Spleen (tissue), 13 donors: ENCODE measurements at places on chromosomes 7 and 10. TPM values are rescaled to one million over a fixed set of nuclear protein-coding genes. Genes with fewer than 3 reads are reported as not detected.
A peak's percentile ranks its signal among the peaks of the same experiment; 100 is the strongest.

The STK31 gene
- total RNA-seq = 0.33 TPM

The CUZD1 gene
- total RNA-seq = 2.4 TPM

The OR2F2 gene
- not detected for total RNA-seq

The SNX13 gene
- 68.4 TPM for total RNA-seq

The HABP2 gene
- not detected for total RNA-seq

The HACD1 gene
- total RNA-seq = 2.8 TPM

The CYP3A4 gene
- not detected for total RNA-seq

DNA sequence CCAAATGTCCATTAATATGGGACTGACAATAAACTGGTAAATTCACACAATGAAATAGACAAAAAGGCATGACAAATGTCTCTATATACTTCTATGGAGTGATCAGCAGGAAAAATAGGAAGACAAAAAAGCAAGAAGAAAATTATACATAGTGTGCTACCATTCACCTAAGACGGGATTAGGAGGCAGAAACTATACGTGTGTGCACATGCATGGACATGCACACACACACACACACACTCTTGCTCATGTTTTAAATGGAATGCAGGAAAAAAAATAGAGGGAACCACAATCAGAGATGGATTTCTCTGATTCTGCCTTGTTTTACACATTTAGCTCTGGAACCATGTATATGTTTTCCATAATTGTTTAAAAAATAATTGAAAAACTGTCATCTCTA is 119.0 kb downstream of the ZFAND4 start:
- H3K27me3 ChIP-seq = no peaks in the 10 kb centered on the region
- no peak overlapping the region for H3K4me3 ChIP-seq
- no peak for DNase-seq
- H3K36me3 ChIP-seq = no peaks in the 10 kb centered on the region

GRCh38 chr10:110434489-110435096 is 63.1 kb upstream of the DUSP5 start:
- peak; percentile 32 for DNase-seq
- no peaks in the 10 kb centered on the region for H3K4me1 ChIP-seq
- no peaks in the 10 kb centered on the region for H3K36me3 ChIP-seq
- no peak overlapping the region for H3K27ac ChIP-seq
- H3K27me3 ChIP-seq = no peaks in the 10 kb centered on the region

DNA sequence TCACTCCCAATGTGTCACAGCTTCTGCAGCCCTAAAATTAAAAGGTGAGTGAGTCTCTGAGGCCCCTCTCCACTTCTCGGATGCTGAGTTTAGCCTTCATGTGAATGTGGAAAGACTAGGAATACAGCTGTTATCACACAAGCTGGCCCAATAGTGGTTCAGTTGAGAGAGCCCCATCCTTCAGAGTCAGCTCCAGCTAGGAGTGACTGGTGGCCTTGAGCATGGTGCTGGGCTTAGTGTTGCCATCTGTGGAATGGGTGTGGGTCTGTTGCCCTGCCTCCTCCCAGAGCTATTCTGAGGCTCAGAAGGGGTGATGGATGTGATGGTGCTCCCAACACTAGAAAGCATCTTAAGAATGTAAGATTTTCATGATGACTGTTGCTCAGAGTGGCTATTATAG is 55.8 kb downstream of the FIGNL1 start:
- DNase-seq = no peak
- H3K27me3 ChIP-seq = no peaks in the 10 kb centered on the region
- H3K27ac ChIP-seq = peak overlapping the region; percentile 70
- no peak overlapping the region for H3K4me3 ChIP-seq

DNA sequence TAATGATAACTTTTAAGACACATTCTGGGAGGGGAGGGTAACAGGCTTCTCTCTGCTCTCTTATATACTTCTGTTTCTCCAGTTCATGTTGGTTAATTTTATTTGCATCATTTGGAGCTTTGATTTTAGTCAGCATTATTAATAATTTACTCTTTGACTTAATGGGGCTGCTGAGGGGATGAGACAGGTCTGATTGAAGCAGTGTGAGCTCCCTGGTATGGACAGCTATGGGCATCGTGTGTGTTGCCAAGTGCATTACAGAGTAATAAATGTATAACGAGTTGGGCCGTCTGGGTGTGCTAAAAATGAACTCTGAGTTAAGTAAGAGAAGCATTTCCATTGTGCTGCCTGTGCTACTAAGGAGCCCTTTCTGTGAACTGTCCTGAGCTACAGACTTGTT is 31.7 kb upstream of the IKZF1 start:
- DNase-seq = no peak
- peaks cover 94% of the 10 kb centered on the region for H3K4me1 ChIP-seq
- no peaks in the 10 kb centered on the region for H3K27me3 ChIP-seq
- H3K4me3 ChIP-seq = no peak overlapping the region
- H3K36me3 ChIP-seq = no peaks in the 10 kb centered on the region
- no peak overlapping the region for H3K27ac ChIP-seq

GRCh38 chr7:27030393-27031050 is 65.3 kb downstream of the HOXA1 start:
- no peaks in the 10 kb centered on the region for H3K27me3 ChIP-seq
- DNase-seq = no peak
- peaks cover 6% of the 10 kb centered on the region for H3K4me1 ChIP-seq
- no peak overlapping the region for H3K27ac ChIP-seq
- no peak overlapping the region for H3K4me3 ChIP-seq
- no peaks in the 10 kb centered on the region for H3K36me3 ChIP-seq

- H3K4me1 ChIP-seq = no peaks in the 10 kb centered on the region
- H3K27ac ChIP-seq = no peak overlapping the region
- no peak overlapping the region for H3K4me3 ChIP-seq
- DNase-seq = no peak
- peaks cover 5% of the 10 kb centered on the region for H3K27me3 ChIP-seq
Observed at GRCh38 chr10:70784016-70784415, 1.2 kb downstream of the TBATA start.

DNA sequence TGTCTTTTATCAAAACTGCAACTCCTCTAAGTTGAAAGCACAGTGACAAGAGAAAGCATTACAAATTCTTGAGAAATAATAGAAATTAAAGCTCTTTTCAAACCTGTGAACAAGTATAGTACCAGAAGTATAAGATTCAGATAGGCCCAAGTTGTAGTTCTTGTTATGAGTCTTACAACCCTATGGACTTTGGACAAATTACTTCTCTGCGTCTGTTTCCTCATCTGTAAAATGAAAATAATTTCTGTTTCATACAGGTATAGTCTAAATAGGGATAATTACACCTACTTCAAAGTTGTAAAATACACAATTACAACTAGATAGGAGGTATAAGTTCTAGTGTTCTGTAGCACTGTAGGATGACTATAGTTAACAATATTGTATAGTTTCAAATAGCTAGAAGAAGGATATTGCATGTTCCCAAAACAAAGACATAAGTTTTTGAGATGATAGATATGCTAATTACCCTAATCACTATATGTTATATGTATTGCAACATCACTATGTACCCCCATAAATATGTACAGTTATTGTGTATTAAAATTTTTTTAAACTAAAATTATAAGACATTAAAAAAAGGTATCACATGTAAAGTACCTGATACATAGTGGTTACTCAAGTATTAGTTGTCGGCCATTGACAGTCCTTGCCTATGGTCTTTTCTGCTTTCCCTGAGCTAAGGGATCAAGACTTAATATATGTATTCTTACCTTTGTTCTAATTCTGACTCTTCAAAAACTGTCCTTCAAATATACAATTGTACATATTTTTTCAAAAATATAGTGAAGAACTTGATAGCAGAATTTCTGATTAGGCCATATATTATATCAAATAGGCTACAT is 1.8 kb upstream of the WASL start:
- peaks cover 28% of the 10 kb centered on the region for H3K4me1 ChIP-seq
- DNase-seq = no peak
- no peaks in the 10 kb centered on the region for H3K27me3 ChIP-seq
- H3K27ac ChIP-seq = peak overlapping the region; percentile 98

DNA sequence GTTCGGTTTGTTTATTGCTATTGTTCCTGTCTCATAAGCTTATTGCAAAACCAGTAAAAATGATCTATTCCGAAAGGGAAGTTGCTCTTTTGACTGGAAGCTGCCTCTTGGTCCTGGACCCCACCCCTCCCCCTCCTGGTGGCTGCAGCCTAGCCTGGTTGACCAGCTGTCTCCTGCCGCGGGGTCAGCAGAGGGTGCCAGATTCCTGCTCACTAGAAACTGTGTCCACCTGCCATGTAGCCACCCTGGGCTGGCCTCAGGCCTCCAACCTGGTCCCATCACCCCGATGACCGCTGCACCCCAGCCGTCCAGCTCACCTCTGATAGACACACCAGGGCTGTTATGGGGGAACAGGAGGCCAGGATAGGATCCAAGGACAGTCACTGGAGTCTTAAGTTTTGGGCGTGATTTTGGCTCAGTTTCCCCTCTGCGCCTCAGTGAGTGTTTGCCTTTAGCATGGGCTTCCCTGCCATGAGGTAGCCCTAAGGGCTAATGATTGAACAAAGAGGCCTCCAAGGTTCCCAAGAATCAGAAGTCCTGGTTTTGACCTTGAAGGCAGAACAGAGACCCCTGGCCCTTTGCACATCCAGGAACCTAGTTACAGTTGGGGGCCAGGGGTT is 32.9 kb upstream of the SLF2 start:
- no peak for DNase-seq
- no peaks in the 10 kb centered on the region for H3K4me1 ChIP-seq
- no peaks in the 10 kb centered on the region for H3K27me3 ChIP-seq
- H3K36me3 ChIP-seq = no peaks in the 10 kb centered on the region
- H3K4me3 ChIP-seq = no peak overlapping the region

GRCh38 chr10:44557596-44558191 is 172.8 kb upstream of the CXCL12 start:
- H3K4me3 ChIP-seq = no peak overlapping the region
- H3K27me3 ChIP-seq = no peaks in the 10 kb centered on the region
- H3K27ac ChIP-seq = no peak overlapping the region
- DNase-seq = no peak

- H3K27ac ChIP-seq = no peak overlapping the region
- no peaks in the 10 kb centered on the region for H3K4me1 ChIP-seq
- H3K4me3 ChIP-seq = no peak overlapping the region
- no peaks in the 10 kb centered on the region for H3K27me3 ChIP-seq
- no peak for DNase-seq
Observed at GRCh38 chr7:72408966-72409637, 3.0 kb downstream of the CALN1 start.

- no peak overlapping the region for H3K27ac ChIP-seq
- no peaks in the 10 kb centered on the region for H3K27me3 ChIP-seq
Observed at GRCh38 chr7:95027234-95027872, 120.0 kb downstream of the PPP1R9A start.

- DNase-seq = no peak
- H3K4me3 ChIP-seq = no peak overlapping the region
Observed at GRCh38 chr7:126608339-126608776, 644.4 kb downstream of the GRM8 start.

DNA sequence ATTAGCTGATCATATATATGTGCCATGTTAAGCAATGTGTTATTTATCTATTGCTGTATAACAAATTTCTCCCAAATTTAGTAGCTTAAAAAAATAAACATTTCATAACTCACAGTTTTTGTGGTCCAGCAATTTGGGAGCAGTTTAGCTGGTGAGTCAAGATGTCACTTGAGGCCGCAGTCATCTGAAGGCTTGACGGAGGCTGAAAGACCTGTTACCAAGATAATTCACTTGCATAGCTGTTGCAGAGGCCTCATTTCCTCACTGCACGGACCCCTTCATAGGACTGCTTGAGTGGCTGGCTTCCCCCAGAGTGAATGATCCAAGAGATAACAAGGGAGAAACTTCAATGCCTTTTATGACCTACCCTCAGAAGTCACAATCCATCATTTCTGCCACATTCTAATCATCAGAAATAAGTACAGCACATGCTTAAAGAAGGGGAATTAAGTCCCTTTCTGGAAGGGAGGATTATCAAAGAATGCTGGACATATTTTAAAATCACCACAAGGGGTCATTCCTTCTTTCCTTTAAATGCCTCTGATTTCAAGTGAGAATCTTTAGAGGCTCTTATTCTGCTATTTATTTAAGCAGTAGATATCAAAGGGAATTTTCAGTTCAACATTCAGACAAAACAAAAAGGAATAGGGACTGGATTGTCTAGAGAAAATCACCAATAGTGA is 10.5 kb upstream of the SRPK2 start:
- no peak overlapping the region for H3K4me3 ChIP-seq
- DNase-seq = no peak
- H3K27ac ChIP-seq = no peak overlapping the region
- no peaks in the 10 kb centered on the region for H3K27me3 ChIP-seq
- peaks cover 10% of the 10 kb centered on the region for H3K4me1 ChIP-seq
